ENCODE measurements at places on chromosomes 1 and 21.

- no peak for DNase-seq
Measured at GRCh38 chr1:77846966-77847365, 41.5 kb upstream of the NEXN start.

- DNase-seq = no peak
Measured at GRCh38 chr1:31374511-31375196, 1.8 kb upstream of the FABP3 start.

DNA sequence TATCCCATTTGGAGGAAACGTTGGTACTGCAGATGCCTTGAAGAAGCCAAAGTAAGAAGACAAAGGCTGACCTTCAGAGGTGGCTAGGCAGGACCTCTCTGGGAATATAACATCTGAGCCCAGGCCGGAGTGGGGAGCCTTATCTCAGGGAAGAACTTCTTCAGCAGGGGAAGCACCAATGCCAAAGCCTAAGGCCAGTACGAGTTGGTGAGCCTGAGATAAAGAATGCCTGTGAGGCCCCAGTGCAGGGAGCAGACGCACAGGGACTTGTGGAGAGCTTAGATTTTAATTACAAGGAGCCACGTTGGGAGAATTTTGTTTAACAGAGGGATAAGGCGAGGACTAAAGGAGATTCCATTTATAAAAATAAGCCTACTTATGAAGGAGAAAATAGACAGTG, 468.8 kb upstream of the RUNX1 start:
- no peak for DNase-seq

- DNase-seq = no peak
Measured at GRCh38 chr1:61436016-61436415, 288.9 kb downstream of the TM2D1 start.

DNA sequence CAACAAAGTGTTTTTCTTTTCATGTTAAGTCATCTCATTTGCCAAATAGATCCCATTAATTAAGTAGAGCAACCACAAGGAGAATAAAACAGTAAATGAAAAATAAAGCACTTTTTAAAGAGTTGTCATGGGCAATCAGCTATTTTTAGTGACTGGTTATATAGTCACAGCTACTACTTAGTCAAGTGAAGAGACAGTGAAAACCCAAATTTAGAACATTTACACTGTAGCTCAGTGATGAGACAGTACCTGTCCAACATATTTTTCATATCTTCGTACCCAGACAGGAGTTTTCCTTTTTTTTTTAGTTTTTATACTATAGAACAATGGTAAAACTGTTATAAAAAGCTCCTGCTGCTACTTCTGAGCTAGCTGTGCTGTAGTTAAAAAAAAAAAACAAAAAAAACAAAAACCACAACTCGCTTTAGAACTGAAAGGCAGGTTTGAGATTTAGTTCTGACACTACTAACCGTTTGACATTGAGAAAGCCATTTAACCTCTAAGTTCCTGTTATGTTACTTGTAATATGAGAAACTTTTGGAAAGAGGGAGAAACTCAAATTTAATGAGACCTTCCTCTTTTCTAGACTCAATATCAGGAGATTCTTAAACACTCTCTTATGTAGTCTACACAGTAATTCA, 777.5 kb downstream of the ADGRL2 start:
- no peak for DNase-seq

- no peak for DNase-seq
Measured at GRCh38 chr1:197029749-197030148, 37.3 kb downstream of the F13B start.

- DNase-seq = no peak
Measured at GRCh38 chr1:31764312-31765040, at the start of gene ADGRB2. Gene ADGRB2 (minus strand): TSS chr1:31764340. CDS start chr1:31757221, 7,119 bp downstream.

GRCh38 chr1:186967656-186968394, 139.1 kb downstream of the PLA2G4A start:
- DNase-seq = no peak

- DNase-seq = no peak
Measured at GRCh38 chr1:170250531-170251276, 104.9 kb downstream of the NTMT2 start.

- DNase-seq = no peak
Measured at GRCh38 chr1:227869279-227869842, 53.9 kb downstream of the PRSS38 start.

- no peak for DNase-seq
Measured at GRCh38 chr1:201590474-201590873, 51.5 kb downstream of the NAV1 start.

DNA sequence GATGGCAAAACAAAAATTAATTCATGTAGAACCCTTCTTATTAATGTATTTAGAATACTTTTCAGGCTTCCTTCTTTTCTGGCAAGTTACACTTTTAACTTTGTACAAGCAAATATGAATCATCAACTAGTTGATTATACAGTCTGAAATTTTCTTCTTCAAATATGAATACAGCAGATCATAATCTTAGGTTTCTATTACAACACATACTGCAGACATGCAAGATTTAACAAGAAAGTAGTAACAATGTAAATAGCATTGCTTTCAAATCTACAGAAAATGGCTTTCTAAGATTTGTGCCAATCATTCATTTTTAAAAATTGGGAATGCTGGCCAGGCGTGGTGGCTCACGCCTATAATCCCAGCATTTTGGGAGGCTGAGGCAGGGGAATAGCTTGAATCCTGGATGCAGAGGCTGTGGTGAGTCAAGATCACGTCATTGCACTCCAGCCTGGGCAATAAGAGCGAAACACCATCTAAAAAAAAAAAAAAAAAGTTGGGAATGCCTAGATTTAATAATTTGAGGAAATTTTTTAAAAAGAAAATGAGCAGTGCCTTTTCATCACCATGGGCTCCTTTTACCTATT, 68.4 kb upstream of the DPYD start:
- DNase-seq = no peak

GRCh38 chr1:92441697-92442342, 44.9 kb downstream of the GFI1 start:
- no peak for DNase-seq
